Activated naive CD4-positive, alpha-beta T cell treated with anti-CD3 and anti-CD28 coated beads for 36 hours (primary cell): ENCODE measurements at places on chromosomes 6 and 20. TPM values are rescaled to one million over a fixed set of nuclear protein-coding genes. Genes with fewer than 3 reads are reported as not detected.

- DNase-seq, result no peak
Measured at GRCh38 chr20:347317-347639, 367 bp downstream of the NRSN2 start.

DNA sequence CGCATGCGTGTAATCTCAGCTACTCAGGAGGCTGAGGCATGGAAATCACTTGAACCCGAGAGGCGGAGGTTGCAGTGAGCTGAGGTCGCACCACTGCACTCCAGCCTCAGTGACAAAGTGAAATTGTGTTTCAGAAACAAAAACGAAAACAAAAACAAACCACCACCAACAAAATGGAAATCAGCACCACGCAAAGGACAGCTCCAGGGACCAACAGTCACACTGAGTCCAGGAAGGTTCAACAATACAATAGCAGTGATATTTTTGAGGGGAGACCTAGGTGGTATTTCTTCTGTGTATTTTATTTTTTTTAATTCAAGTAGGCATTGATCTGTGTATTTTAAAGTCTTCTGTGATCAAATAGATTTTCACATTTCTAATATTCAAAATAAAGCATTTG, 9.8 kb downstream of the HLA-F start:
- DNase-seq, result no peak

DNA sequence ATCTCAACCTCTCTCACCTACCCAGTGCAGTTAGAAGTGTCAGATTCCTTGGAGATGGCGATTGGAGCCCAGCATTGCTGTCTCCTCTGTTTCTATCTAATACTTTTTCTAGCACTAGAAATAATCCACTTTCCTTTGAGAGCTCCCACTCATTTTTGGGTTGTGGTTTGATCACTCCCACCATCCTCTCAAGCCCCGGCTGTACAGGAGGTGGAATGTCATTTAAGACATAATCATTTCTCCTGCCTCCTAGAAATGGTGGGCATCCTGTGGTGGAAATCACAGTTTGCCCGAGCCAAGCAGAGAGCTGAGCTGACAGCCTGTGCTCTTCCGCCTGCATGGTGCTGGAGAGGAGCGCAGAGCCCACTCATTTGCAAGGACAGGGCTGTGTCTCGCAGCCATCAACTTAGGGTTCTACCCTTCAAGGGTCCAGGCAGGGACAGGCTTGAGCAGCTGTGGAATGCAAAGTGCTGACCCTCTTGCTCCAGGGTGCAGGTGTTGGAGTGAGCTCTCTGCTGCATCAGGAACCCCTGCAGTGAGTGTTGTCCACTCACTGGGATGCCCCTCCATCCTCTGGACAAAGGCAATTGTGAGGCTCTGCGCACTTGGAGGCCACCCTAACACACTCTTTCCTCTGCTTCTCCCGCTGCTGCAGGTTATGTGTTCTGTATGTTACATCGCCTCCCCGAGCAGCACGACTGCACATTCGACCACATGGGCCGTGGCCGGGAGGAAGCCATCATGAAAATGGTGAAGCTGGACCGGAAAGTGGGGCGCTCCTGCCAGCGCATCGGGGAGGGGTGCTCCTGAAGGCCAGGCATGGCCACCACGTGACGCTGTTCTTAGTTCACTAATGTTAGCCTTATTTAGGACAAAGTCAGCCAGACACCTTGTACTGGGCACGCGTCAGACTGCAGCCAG, 332.3 kb downstream of the ZFAND3 start:
- DNase-seq, result no peak

DNA sequence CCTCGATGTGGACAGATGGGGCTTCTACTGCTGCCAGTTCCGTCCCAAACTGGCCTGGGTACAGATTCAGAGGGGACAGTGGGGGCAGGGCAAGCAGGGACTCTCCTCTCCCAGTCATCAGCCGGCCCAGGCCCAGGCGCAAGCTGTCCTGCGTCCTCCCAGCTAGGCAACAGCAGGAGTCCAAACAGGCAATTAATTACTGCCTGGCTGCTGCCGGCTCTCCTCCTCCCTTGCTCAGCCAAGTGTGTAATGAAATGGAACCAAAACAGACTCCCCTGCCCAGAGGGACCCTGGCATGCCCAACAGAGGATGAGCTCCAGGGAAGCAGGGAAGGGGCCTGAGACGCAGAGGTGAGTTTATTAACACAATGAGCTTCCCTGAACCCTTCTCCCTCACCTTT, 17.8 kb upstream of the SLC32A1 start:
- DNase-seq, result no peak

DNA sequence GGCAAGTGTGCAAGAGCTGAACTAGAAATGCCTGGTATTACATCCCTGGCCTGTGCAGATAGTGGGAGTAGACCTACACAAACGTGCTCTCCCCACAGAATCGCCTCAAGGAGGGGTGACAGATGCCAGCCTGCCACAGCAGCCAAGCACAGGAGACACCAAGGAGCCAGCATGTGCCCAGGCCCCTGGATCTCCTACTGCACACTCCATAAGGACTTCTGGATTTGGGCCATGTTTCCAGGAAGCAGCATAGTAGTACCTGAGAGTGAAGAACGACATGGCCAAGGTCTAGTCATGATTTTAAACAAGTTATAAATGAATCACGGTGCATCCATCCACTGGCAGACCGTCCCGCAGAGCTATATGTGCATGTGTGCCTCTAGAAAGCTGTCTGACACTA, 232.2 kb downstream of the SYNDIG1 start:
- DNase-seq, result no peak

DNA sequence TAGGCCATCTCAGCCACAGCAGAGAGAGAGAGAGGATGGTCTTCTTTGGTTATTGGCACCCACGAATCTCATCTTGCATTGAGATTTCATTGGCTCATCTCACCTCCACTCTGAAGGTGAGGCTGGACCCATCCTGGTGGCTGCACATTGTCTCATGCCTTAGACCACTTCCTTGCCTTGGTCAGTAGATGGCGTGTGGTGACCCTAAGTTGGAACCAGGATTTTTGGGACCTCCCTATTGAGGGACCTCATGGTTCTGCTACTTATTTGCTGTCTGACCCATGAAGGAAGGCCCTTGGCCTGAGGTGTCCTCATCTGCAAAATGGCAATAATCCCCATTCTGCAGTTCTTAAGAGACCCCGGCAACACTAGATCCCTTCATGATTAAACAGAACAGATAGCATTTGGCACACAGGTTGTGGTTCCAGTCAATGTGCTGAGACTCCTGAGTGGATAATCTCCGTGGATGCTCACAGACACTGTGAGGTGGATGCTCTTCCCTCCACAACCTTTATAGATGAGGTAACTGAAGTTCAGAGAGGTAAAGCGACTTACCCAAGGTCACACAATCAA, 21.5 kb upstream of the AAR2 start:
- peak; percentile 27 for DNase-seq

GRCh38 chr20:56793916-56794315, 164.8 kb downstream of the TFAP2C start:
- DNase-seq, result no peak

DNA sequence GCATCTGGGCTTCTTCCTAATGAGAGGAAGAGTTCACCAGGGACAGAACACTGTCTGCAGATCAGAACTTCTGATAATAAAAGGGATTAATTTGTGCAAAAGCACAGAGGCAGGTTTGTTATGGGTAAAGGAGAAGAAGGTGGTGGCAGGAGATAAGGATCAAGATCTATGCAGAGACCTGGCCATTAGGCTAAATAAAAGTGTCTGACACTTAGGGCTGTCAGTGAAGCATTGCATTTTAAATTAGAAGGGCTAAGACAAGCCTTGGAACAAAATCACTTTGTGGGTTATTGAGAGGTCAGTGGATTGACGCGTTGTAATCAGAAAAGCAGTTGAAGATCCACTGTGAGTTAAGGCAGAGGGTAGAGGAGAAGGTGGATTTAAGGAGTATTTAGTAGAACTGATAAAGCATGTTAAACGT, 76.8 kb downstream of the MAP3K4 start:
- no peak for DNase-seq

GRCh38 chr20:54044156-54044555, 26.2 kb downstream of the BCAS1 start:
- no peak for DNase-seq

DNA sequence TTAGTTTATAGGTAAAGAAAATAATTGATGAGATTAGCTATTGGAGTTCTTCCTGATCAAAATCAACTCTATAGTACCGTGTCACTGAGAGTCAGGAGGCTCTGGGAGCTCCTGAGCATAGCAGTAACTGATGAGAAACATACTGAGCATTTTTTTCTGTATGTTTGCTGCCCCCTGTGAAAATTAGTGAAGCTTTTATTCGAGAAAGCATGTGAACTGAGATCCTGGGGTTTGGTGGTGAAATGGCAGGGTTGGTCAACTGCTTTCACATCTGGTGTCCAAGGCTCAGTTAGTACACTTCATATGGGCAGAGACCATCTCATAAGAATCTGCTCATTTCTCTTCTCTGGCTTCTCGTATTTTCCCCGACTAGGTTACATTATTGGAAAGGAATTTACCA, 4.1 kb upstream of the ABT1 start:
- no peak for DNase-seq

DNA sequence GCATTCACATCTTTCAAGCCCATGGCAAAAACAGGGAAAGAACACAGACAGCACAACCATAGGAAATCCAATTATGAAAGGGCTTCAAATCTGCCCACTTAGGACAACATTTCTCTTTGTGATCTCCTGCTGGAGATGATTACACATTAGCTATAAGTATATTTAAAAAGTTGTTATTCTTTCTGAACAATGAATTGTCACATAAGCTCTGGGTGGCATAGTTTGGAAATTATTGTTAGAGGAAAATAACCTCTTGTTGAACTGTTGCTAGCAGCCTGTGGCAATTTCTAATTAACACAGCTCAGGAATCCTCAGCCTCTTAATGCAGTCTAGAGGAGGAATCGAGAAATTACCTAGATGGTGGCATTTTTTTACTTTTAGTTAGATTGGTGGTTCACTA, 54.9 kb downstream of the BCAS1 start:
- no peak for DNase-seq

DNA sequence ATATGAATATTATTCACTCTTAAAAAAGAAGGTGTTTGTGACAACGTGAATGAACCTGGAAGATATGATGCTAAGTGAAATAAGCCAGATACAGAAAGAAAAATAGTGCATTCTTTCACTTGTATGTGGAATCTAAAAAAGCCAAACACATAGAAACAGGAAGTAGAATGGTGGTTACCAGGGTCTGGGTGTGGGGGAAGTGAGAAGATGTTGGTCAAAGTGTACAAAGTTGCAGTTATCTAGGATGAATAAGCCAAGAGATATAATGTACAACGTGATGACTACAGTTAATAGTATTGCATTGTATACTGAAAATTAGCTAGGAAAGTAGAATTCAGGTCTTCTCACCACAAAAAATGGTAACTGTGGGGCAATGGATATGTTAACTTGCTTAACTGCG, 151.1 kb upstream of the HCRTR2 start:
- DNase-seq, result no peak

DNA sequence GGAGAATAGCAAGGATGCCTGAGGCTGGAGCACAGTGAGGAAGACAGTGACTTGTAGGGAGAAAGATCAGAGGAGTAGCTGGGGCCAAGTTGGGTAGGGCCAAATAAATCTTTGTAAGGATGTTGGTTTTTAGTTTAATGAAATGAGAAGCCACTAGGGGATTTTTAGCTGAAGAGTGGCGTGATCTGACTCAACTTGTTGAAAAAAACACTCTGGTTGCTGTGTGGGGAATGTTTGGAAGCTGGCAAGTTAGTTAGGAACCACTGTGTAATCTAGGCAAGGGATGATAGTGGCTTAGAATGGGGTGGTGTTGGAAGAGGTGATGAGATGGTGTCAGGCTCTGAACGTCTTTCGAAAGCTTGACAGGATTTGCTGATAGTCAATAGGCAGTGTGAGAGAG, 176.1 kb upstream of the HDDC2 start:
- DNase-seq, result no peak

- DNase-seq, result no peak
Measured at GRCh38 chr20:37622728-37623127, 71.1 kb upstream of the CTNNBL1 start.

- no peak for DNase-seq
Measured at GRCh38 chr6:13105139-13105538, 223.2 kb downstream of the TBC1D7 start.

DNA sequence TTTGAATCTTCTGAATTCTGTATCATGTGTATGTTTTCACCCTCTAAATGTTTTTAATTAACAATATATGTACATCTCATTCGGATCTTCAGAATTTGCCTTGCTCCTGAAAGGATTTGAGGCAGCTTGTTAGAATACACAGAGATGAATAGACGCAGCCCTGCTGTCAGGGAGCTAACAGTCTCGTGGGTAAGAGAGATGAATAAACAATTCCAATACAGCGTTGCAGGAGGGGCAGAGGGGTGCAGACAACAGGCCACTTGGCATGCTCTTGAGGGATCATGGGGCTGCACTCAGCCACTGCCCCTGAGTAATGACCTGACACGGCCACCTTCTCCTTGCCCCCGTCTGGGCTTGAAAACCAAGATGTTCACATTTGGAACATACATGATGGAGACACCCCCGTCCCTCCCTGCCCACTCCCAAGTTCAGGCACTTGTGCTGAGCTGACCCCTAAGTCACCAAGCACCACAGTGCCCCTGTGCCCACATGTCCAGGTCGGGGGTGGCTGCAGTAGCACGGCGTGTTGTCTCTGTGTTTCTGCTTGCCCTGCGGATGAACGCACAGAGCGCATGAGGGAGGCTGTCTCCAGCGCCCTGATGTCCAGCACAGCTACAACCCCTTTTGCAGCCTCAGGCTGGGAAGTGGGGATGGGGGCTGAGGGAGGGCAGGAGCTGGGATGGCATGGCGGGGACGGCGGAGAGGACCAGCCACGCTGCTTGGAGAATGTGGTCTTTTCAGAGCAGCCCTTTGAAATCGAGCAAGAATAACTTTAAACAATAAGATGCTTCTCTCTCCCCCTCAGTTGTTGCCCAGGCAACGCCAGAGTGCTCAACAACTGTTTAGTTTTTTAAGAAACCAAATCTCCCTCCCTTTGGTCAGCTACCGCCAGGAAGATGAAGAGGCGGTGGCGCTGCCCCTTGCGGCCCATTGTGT, 33.0 kb upstream of the CDH22 start:
- no peak for DNase-seq

DNA sequence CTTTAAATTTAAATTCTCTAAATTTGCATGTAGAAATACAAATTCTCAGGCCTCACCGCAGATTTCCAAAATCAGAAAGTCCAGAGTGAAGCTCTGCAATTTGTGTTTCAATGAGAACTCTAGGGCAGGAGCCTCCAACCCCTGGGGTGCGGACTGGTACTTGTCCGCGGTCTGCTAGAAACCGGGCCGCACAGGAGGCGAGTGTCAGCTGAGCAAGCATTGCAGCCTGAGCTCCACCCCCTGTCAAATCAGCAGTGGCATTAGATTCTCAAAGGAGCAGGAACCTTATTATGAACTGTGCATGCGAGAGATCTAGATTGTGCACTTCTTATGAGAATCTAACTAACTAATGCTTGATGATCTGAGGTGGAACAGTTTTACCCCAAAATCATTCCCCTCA, 203.0 kb upstream of the PCSK2 start:
- DNase-seq, result no peak

The TBXT gene
- not detected for total RNA-seq

The CYP39A1 gene
- total RNA-seq, result not detected

The KHDC1L gene
- total RNA-seq, result not detected

The TAPBP gene
- total RNA-seq, result 184 TPM

The GRM1 gene
- not detected for total RNA-seq

The HRH3 gene
- not detected for total RNA-seq

The CASS4 gene
- total RNA-seq, result 5.1 TPM

The SRF gene
- 27.8 TPM for total RNA-seq

The SLC22A7 gene
- total RNA-seq, result not detected

The CAP2 gene
- total RNA-seq, result not detected

The MTG2 gene
- total RNA-seq, result 36.4 TPM

The UBE2C gene
- total RNA-seq, result 189 TPM
